ENCODE measurements at places on chromosomes 12 and 14.

- no peak for DNase-seq
Measured at GRCh38 chr14:59679872-59680271, 103.3 kb upstream of the CCDC175 start.

DNA sequence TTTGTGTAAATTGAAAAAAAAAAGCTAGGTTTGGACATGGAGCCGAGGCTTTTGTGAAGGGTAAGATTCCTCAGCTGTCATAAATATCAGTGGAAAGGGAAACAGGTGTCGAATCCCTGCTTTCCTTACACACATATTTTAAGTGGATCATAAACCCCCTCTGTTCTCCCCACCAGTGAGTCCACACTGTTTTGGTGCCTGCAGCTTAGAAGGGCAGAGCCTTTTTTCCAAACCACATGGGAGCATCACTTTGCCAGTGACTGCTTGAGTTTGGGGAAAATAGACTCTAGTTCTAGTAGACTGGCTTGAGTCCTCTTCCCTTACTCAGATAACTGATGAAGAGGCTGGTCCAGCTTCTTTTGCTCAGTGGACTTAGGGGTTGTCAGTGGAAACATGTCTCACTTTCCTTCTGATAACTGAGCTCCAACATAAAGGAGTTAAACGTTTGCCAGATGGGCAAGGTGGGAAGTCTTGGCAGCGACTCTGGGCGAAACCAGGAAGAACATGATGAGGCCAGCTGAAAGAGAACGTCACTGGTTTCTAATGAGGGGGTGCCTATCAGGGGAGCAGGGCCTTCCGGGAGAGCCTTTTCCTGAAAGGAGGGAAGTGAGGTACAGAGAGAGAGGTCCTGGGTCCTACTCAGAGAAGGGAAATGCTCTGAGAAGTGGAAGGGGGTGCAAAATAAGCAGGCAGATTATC lies 168.1 kb upstream of the PARP11 start:
- no peak for DNase-seq

DNA sequence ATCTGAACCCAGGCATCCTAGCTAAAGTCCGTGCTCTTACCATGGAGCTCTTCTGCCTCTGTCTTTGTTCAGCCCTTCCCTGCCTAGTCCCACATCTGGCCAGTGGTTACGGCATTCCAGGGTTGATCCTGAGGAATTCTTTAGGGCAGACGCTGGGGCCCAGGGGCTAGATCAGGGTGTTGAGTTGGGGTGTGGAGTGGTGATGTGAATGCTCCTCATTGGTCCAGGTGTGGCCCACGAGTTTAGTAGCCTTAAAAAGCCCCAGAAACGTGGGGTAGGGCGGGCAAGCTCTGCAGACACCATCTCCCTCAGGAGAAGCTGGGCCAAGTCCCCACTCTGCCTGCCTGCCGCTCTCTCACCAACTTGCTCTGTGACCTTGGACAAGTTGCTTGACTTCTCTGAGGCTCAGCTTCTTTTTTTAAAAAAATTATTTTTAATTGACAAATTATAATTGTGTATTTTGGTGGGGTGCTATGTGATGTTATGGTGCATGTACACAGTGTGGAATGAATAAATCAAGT lies 9.0 kb upstream of the SERPINA6 start:
- DNase-seq = no peak

GRCh38 chr12:118429688-118430383 lies 53.5 kb downstream of the SUDS3 start:
- DNase-seq = no peak

DNA sequence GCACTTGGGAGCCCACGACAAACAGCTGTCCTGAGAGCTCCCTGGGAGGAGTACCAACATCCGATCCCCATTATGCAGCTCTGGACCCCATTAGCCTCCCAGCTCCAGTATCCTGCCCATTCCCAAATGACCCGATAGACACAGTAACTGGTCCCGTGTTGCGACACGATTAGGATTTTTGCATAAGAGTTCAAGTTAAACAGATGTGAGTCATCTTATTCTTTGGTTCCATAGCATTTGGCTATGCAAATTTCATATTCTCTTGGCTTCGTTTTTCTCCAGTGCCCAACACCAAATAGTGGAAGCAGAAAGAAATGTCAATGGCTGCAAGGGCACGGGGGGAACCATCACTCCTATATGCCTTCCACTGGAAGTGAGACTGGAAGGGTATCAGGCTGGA lies 43.0 kb upstream of the LRRC10 start:
- no peak for DNase-seq
